ENCODE measurements at places on chromosomes 2 and 18. TPM values are rescaled to one million over a fixed set of nuclear protein-coding genes. Genes with fewer than 3 reads are reported as not detected.

GRCh38 chr18:2905854-2906703 lies 59.3 kb downstream of the EMILIN2 start:
- DNase-seq: peak; percentile 85

- DNase-seq: no peak
Measured at GRCh38 chr2:109415581-109416013, 198.2 kb downstream of the SEPTIN10 start.

Gene KHK
- total RNA-seq: 3.0 TPM

DNA sequence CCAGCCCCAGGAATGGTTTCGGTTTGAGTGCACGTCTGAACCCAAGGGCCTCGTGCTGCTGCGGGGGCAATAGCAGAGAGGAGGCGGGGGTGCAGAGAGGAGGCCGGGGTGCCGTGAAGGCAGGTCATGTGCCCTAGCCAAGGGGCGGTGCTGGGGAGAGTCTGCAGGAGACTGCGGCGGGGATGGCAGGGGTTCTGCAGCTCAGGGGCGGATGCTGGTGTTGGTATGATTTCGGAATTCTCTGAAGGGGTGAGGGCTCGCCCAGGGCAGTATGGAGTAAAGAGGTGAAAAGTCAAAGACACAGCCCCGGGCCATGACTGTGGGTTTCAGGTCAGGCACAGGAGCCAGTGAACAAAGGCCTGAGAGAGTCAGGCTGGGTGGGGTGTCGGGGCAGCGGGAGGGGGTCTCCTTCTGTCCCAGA lies 186.5 kb upstream of the HDAC4 start:
- no peak for DNase-seq

GRCh38 chr2:148615381-148615841 lies 29.1 kb upstream of the EPC2 start:
- DNase-seq: no peak

- DNase-seq: no peak
Measured at GRCh38 chr2:223870840-223871611, 33.6 kb upstream of the AP1S3 start.

- no peak for DNase-seq
Measured at GRCh38 chr18:55477860-55478581, 110.0 kb downstream of the TCF4 start.

DNA sequence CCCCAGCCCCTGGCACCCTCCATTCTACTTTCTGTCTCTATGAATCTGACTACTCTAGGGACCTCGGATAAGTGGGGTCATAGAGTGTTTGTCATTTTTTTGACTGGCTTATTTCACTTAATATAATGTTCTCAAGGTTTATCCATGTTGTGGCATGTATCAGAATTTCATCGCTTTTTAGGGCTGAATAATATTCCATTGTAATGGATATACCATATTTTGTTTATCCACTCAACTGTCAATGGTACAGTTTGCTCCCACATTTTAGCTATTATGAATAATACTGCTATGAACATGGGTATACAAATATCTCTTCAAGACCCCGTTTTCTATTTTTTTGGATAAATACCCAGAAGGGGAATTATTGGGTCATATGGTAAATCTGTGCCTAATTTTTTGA lies 7.4 kb downstream of the TRAF3IP1 start:
- DNase-seq: no peak

GRCh38 chr2:37583867-37584266 lies 87.6 kb downstream of the CDC42EP3 start:
- DNase-seq: no peak

DNA sequence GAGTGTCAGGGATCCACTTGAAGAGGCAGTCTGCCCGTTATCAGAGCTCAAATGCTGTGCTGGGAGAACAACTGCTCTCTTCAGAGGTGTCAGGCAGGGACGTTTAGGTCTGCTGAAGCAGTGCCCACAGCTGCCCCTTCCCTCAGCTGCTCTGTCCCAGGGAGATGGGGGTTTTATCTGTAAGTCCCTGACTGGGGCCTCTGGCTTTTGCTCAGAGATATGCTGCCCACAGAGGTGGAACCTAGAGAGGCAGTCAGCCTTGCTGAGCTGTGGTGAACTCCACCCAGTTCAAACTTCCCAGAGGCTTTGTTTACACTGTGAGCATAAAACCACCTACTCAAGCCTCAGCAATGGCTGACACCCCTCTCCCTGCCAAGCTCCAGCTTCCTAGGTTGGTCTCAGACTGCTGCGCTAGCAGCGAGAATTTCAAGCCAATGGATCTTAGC lies 38.1 kb downstream of the PLEK start:
- DNase-seq: peak; percentile 26

DNA sequence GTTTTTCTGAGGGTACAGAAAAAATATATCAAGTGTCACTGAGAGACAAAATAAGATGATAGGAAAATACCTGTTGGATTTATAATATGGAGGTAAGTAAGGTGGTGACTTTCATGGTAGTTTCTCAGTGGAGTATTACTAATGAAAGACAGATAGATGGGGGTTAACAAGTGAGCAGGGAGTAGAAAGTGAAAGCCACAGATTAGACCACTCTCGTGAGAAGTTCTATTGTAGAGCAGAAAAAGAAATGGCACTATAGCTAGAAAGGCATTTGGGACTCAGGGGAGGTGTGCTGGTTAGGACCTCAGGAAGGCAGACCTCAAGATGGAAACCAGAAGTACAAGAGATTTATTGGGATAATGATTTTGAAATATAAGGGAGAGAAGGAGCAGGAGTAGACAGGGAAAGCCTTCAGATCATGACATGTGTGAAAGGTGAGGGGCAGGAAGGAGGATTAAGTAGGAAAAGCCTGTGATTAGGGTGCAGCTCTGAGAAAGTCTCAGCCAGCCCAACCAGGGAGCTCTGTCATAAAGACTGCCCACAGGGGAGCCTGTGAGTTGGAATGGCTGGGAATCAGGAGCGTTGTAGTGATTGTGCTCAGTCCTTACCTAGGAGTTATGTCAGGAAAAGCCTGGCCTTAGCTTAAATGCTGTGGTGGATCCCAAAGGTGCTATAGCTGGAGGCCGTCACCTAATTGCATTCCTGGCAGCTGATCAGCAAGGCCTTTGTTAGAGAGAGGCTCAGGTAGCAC lies 198.1 kb downstream of the IKZF2 start:
- no peak for DNase-seq

DNA sequence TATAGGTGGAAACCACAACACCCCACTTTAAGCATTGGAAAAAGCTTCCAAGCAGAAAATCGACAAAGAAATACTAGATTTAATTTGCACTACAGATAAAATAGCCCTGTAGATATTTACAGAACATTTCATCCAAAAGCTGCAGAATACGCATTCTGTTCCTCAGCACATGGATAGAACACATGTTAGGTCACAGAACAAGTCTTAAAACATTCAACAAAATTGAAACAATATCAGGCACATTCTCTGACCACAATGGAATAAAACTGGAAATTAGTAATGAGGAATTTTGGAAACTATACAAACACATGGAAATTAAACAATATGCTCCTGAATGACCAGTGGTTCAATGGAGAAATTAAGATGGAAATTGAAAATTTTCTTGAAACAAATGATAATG lies 27.8 kb upstream of the XDH start:
- DNase-seq: no peak

- DNase-seq: no peak
Measured at GRCh38 chr2:28359222-28360057, 33.2 kb upstream of the FOSL2 start.

DNA sequence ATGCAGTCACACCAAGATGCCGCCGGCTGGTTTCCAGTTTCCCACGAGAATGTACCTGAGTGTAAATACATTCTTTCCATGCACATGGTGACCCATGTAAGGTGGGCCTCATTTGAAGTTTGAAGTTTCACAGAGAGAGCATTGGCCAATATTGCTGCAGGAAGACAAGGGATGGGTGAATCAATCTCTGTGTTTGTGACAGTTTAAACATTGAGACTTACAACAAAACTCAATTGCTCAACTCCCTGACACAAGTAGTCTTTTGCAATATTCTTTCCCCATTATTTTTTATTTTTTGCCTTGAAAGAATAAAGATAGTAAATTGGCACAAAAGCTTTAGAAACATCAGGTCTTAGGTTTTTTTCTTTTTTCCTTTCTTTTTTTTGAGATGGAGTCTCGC lies 5.1 kb downstream of the SERPINB2 start:
- DNase-seq: no peak

- DNase-seq: no peak
Measured at GRCh38 chr2:198252472-198252871, 448.1 kb downstream of the PLCL1 start.

- DNase-seq: no peak
Measured at GRCh38 chr2:3238951-3239841, 138.4 kb downstream of the EIPR1 start.

DNA sequence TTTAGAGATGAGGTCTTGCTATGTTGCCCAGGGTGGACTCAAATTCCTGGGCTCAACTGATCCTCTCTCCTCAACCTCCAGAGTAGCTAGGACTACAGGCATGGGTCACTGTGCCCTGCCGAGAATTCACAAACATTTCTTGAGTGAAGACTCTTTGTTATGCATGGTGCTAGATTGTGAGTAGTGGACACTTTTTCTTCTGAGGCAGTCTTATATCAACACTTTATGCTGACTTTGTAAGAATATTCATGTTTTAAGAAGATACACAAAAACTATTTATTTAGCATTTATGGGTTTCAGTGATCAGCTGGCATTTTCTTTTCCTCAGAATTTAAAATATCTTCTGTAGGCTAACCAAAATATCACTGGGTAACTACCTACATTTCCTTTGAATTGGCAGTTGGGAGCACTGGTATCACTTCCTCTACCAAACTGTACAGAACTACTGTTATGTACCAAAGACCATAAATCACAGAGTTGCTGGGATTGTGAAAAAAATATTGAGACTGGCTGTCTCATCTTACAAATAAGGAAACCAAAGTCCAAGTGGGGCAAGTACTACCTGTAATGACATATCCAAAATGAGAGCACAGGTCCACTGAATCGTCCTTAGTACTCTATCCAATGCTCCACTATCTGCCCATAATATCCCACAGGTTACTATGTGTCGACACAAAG lies 34.0 kb downstream of the DOCK10 start:
- DNase-seq: no peak

DNA sequence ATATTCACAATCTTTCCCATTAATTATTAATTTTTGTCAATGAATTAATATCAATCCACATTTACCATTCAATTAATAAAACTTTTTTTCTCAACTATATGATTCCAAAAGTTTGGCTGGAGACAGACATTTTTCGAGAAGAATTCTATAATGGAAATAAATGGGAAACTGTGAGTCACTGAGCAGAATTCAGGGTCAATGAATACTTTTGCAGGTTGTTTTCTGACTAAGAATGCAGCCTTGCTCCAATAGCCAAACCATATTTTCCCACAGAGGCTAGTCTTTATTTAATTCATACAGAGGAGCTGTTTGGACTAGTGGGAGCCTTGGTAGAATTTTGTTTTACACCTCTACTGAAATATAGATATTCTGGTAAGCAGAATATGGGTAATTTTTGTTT lies 82.3 kb downstream of the ARHGAP28 start:
- DNase-seq: no peak

Gene MPP4
- total RNA-seq: 0.10 TPM

- no peak for DNase-seq
Measured at GRCh38 chr2:157194097-157194688, 63.3 kb upstream of the GALNT5 start.

Gene TMEM37
- total RNA-seq: 6.1 TPM

Gene C1QL2
- not detected for total RNA-seq

GRCh38 chr2:9939587-9940485 lies 11.7 kb upstream of the GRHL1 start:
- no peak for DNase-seq

GRCh38 chr2:106098081-106098480 lies 96.0 kb downstream of the UXS1 start:
- no peak for DNase-seq

GRCh38 chr18:28574175-28574574 lies 397.2 kb upstream of the CDH2 start:
- no peak for DNase-seq

Measured in left cardiac atrium (tissue), 4 donors.